ENCODE measurements at places on chromosomes 6 and 20.

- no peak for DNase-seq
These were observed 2.9 kb downstream of the SLC44A4 start for GRCh38 chr6:31875877-31876276.

GRCh38 chr6:121351916-121352315, 17.6 kb upstream of the TBC1D32 start:
- DNase-seq: no peak

- no peak for DNase-seq
These were observed 48.5 kb upstream of the CNKSR3 start for GRCh38 chr6:154558984-154559383.

- no peak for DNase-seq
These were observed 968.5 kb upstream of the GJE1 start for GRCh38 chr6:141164042-141164743.

DNA sequence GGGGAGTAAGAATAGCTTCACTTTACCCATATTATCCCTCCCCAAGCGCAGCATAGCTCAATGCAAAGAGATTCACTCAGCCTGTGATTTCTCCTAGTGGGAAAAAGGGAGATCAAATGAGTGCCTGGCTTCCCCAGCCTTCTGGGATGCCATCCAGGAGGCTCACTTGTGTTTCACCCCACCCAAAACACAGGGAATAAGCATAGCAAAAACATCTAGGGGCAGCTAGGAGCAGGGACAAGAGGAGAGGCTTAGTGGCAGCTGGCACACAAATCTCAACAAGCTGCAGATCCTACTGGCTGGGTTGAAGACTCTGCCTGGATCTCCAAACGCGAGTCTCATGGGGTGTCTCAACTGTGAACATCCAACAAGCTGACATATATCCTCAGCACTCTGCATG, 715.8 kb downstream of the RNF144B start:
- no peak for DNase-seq

DNA sequence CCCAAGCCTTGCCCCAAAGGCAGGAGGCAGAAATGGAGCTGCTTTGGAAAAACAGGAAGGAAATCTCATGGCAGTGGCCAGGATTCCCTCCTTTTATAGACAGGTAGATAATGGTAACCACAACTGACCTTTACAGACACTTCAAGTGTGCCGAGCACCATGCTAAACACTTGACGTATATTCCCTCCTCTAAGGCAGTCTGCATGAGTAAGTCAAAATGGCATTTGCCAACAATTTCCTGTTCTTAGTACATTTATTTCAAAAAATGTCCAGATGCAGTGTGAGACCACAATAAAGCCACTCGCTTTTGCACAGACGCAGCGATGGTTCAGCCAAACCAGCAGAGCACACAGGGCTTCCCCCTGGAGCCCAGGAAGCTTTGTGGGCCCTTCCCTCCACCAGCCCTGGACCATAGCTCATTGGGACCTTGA, 16.5 kb upstream of the GPR6 start:
- DNase-seq: no peak

GRCh38 chr6:141105481-141105880, 1027.2 kb upstream of the GJE1 start:
- no peak for DNase-seq

DNA sequence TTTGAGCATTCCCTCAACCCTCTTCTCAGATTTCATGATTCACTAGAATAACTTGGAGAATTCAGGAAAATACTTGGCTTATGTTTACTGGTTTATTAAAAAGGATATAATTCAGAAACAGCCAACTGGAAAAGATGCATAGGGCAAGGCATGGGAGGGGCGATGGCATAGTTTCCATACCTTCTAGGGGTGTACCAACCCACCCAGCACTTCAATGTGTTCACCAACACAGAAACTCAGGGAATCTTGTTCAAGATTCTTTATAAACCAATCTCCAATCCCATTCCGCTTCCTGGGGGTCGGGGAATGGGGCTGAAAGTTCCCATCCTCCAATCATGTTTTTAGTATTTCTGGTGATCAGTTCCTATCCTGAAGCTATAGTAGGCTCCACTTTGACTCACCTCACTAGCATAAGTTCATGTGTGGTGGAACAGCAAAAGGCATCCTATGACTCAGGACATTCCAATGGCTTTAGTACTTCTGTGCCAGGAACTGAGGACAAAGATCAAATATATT, 164.4 kb downstream of the SIM1 start:
- DNase-seq: no peak

GRCh38 chr20:14637441-14637840, 300.0 kb upstream of the FLRT3 start:
- no peak for DNase-seq

GRCh38 chr20:460707-461106, 1.6 kb downstream of the TBC1D20 start:
- DNase-seq: no peak

DNA sequence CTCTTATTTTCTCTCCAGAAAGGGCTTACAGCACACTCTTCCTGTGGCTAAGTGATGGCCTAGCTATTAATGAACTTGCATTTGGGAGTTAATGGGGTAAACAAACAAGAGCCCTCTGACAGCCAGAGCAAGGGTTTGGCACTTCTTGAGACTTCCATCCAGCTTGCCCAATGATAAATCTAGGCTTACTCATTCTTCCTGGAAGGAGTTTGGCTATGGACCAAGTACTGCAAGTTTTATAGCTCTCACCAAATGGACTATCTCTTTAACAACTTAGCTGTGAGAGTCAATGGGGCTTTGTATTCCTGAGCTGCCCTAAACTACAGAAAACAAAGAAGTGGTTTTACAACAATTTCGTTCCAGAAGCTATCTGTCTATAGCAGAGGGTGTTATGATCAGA, 16.7 kb upstream of the PI3 start:
- DNase-seq: no peak

- DNase-seq: no peak
These were observed 60.4 kb downstream of the COL19A1 start for GRCh38 chr6:69926745-69927144.

GRCh38 chr20:22371843-22372242, 212.5 kb downstream of the FOXA2 start:
- DNase-seq: no peak

DNA sequence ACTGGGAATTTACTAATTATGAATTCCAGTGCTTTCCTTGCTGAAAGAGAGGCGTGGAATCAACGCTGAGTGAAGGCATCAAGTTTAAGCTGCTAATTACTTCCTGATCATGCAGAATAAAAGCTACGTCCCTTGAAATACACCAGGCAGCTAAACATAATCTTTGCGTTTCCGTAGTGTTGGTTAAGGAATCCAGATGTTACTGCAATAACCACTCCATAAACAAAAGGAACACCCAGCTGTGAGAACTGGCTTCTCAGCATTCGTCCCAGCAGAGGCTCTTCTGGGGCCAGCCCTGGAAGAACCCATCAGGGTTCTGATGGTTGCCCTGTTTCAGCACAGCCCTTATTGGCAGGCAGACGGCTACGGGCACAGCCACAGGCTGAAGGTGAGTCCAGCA, 111.4 kb downstream of the CDH26 start:
- DNase-seq: no peak

DNA sequence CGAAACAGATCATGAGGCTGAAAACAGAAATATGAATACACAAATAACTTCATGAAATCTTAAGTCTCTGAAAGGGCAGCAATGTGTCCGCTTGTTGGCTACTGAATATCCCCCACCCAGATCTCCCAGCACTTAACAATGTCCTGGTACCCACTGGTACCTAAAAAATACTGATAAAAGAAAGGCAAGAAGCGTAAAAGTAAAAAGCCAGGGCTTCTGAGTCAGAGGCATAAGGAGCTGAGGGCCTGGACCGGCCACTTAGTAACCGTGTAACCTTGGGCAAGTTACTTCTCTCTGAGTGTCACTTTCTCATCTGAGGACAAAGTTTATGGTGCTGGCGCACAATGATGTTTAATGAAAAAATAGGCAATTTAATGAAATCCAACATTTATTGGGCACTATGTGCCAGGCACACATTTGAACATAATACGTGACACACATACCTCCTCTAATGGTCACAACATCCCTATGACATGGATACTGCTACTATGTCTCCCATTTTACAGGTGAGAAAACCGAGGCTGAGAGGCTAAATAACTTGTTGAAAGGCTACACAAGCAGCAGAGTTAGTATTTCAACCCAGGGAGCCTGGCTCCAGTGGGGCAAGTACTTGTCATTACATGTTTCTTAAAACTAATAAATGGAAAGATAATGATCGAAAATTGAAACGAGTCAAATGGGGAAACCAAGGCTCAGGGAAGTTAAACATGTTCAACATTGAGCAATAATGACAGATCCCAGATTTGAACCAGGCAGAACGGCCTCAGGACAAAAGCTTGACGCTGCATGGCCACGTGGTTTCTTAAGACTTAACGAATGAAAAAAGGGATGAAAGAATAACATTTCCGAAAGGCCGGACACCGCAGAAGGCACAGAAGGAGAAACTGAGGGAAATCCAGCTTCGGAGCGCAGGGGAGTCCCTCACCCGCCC, 828 bp downstream of the TP53RK start:
- DNase-seq: no peak

DNA sequence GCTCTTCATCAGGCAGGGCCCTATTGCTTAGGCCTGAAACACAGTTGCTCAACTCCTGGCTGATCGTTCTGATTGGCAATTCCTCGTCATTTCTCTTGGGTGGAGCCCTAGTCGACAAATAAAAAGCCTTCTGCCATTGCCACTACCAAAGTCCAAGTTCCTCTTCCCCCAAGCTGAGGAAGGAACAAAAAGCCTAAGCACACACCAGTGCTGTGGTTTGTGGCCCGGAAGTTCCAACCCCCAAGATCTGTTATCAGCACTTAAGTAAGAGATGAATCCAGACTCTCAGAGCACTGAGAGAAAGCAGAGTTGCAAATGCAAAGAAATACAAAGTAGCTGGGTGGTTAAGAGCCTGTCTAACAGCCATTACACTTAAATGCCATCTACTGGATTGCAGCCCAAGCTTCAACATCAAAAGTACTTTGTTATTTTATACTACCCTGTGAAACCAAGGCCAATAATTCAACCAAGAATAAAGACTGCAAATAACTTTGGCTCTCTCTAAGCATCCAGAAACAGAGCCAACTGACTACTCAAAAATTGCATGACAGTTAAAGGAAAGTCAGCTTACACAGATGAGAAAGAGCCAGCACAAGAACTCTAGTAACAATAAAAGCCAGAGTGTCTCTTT, 1024.0 kb downstream of the GRIK2 start:
- no peak for DNase-seq

GRCh38 chr6:40408786-40409542, 178.2 kb downstream of the LRFN2 start:
- DNase-seq: no peak

DNA sequence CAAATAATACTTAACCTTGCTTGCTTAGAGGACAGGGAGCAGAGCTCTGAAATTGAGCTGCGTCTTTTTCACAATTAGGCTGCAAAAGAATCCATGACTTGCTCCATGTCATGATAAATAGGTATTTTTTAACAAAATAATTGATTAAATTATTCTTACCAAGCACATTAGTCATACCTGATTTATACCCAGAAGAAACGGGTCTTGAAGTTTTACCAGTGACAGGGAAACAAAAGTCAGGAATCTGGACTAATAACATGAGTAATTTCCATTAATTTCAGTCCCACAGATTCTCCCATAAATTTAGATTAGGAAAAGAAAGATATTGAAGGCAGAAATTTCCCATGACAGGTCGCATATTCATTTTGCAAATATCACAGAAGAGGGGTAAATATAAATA, 85.0 kb upstream of the BMP5 start:
- DNase-seq: no peak

GRCh38 chr6:11232193-11232769, at the start of gene NEDD9:
TSS of gene NEDD9 (minus strand) at chr6:11232668. CDS start at chr6:11232515, 153 bp downstream.
- peak; percentile 91 for DNase-seq

GRCh38 chr6:52362443-52363227, 684 bp downstream of the PAQR8 start:
- DNase-seq: peak; percentile 35

DNA sequence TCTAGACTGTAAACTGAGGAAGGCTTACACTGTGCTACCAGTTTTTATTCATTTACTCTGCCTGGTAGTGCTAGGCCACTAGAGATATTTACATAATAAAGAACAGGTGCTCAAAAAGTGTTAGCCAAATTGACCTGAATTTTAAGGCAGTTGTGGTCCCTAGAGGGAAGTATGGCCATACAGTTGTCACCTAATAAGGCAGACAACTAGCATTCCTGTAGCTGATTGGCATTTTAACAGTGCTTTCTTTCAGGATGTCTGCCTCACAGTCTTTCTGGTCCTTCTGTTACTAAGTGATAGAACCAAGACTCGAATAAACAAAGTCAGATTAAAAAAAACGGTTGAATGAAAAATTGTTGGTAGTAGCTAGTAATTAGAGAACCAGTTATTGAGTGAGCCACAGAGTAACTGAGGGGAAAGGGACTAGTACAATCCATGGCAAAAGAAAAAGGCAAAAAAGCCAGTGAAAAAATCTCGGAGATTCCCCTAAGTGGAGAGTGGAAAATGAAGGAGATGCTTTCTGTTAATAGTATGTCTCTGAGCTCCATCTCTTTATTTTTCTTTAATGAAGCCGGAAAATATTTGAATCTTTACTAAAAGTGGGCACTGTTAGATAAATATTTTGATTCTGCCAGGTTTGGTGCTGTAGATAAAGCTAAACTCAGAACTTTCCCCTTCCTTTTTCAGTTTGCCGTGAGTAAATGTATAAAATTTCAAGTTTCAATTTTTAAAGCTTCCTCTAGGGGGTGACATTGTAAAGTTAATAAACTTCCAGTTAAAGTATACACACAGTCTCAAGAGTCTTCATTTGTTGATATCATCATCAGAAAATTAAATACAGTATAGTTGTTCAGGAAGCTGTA, 9.1 kb downstream of the VTA1 start:
- DNase-seq: no peak

- DNase-seq: no peak
These were observed 53.4 kb upstream of the GATA5 start for GRCh38 chr20:62528983-62529891.

- DNase-seq: no peak
These were observed 399.5 kb downstream of the QKI start for GRCh38 chr6:163813979-163814493.

- no peak for DNase-seq
These were observed 8.8 kb downstream of the L3MBTL1 start for GRCh38 chr20:43516251-43516824.

- DNase-seq: no peak
These were observed 459.6 kb downstream of the UTRN start for GRCh38 chr6:144744720-144745119.

DNA sequence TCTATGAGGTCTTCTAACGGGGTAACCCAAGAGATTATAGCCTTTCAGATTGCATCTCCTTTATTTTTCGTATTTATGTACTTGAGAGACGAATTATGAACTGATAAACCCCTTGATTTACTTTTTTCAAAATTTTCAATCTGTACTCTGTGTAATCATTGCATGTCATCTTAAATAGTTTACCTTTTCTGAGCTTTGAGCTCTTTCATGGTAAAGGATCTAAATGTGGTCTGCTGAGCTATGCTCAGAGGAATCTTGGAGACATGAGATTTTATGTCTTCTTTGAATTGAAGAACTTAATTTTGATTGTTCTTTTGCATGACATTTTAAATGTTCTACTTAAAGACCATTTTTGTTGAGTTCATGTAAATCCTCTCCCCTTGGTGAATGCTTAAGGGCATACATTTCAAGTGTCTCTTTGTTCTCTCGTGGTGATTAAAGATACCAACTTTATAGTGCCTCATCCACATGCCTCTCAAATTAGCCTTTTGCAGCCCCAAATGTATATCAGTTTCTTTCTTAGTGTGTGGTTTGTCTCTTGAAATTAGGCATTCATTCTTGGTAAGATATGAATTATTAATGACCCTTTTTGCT, 116.3 kb upstream of the SCGN start:
- no peak for DNase-seq

Measured in activated T-helper 9 cell treated with anti-CD3 and anti-CD28 coated beads, Interleukin-2, amount 50 U/mL, for 16 hours (primary cell).